Fibroblast of skin of abdomen (primary cell): ENCODE measurements at places on chromosomes 1 and 21.

DNA sequence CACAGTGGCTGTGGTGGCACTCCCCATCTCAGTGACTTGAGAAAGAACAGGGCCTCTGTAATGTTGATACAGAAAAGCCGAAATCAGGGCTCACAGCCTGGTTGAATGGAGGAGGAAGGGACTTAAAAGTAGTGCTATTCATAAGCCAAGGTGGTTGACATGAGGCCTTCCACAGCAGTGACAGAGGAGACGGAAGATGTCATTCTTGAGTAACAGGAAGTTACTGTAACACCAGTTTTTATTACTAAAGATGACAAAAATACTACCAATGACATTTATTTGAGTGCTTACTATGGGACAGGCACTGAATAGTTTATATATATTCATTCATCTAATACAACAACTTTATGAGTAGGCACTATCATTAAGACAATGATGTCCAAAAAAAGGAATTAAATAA is 52.8 kb upstream of the GNG12 start:
- no peak for DNase-seq

DNA sequence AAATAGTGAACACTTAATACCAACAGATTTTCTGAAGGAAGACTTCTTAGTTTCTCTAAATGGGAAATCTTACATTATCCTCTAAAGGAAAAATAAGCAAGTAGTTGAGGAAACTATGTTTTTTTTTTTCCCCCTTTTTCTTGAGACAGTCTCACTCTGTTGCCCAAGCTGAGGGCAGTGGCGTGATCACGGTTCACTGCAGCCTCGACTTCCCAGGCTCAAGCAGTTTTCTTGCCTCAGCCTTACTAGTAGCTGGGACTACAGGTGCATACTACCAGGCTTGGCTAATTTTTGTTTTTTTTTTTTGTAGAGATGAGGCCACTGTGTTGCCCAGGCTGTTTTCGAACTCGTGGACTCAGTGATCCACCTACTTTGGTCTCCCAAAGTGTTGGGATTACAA is 3.9 kb downstream of the MTR start:
- DNase-seq: no peak

GRCh38 chr1:156106624-156107488 is 7.7 kb upstream of the LMNA start:
- DNase-seq: peak; percentile 61

GRCh38 chr1:41711581-41711980 is 207.1 kb downstream of the HIVEP3 start:
- no peak for DNase-seq

DNA sequence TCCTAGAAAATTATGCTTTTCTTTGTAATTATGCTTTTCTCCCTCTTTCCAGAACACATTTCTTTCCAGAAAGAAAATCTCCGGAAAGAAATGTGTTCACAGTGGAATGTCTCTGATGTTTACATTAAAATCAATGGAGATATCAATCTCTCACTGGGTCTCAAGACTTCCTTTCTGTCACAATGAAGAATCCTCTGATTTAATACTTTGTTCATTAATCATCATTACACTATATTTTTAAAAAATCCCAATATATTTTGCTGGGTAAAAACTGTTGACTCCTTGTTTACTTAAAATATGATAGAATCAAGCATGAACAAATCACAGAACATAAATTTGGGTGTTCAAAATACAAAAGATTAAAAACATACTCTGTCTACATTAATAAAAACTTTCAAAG is 26.3 kb upstream of the TGFBR3 start:
- peak; percentile 36 for DNase-seq

DNA sequence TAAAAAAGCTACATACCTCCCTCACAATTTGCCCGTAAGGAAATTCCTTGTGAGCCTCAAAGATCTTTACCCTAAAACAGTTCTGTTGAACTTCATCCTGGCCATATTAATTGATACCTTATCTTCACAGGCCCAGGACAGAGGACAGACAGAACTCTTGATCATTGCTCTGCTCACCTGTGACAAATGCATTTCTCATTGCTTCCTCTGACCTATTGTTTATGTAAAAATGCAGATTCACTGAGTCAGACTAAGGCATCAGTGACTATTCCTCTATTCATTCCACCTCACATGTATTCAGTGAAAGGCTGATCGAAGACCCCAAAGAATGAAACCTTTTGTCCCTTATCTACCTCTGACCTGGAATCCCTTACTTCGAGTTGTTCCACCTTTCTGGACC is 61.0 kb downstream of the BACH1 start:
- no peak for DNase-seq

- no peak for DNase-seq
Observed at GRCh38 chr1:154837672-154838171, 32.4 kb downstream of the KCNN3 start.

- DNase-seq: peak; percentile 34
Observed at GRCh38 chr1:112818990-112819689, 104.0 kb upstream of the PPM1J start.

DNA sequence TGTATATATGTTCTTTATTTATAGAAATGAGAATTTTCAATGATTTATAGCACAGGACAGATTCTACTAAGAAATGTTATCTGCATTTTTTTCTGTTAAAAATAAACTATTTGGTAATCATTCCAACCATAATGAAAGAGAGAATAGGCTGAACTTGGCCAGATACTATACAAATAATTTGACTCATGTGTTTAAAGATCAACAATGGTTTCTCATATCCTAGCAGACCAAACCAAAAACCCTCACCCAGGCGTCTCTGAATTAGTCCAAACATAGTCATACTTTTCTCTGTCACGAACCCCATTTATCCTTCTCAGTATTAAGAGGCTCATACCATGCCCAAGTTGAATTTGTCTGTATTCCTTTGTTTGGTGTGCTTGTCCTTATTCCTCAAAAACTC is 40.3 kb downstream of the RPE65 start:
- no peak for DNase-seq

DNA sequence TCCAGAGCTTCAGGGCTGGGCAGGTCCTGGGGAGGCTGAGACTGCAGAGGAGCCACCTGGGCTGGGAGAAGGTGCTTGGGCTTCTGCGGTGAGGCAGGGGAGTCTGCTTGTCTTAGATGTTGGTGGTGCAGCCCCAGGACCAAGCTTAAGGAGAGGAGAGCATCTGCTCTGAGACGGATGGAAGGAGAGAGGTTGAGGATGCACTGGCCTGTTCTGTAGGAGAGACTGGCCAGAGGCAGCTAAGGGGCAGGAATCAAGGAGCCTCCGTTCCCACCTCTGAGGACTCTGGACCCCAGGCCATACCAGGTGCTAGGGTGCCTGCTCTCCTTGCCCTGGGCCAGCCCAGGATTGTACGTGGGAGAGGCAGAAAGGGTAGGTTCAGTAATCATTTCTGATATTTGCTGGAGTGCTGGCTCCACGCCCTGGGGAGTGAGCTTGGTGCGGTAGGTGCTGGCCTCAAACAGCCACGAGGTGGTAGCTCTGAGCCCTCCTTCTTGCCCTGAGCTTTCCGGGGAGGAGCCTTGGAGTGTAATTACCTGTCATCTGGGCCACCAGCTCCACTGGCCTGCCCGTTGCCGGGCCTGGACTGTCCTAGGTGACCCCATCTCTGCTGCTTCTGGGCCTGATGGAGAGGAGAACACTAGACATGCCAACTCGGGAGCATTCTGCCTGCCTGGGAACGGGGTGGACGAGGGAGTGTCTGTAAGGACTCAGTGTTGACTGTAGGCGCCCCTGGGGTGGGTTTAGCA is 9.3 kb downstream of the MYBPH start:
- DNase-seq: no peak

DNA sequence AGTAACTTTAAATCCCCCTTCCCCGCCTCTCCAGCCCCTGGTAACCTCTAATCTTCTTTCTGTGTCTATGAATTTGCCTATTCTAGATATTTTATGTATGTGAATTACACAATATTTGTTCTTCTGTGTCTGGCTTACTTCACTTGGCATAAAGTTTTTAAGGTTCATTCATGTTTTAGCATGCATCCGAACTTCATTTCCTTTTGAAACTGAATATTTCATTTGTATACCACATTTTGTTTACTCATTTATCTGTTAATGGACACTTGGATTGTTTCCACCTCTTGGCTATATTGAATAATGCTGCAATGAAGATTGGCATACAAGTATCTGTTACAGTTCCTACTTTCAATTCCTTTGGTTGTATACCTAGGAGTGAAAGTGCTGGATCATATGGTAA is 205.3 kb downstream of the TM2D1 start:
- no peak for DNase-seq

- DNase-seq: peak; percentile 70
Observed at GRCh38 chr1:50266509-50266908, 156.7 kb downstream of the DMRTA2 start.

DNA sequence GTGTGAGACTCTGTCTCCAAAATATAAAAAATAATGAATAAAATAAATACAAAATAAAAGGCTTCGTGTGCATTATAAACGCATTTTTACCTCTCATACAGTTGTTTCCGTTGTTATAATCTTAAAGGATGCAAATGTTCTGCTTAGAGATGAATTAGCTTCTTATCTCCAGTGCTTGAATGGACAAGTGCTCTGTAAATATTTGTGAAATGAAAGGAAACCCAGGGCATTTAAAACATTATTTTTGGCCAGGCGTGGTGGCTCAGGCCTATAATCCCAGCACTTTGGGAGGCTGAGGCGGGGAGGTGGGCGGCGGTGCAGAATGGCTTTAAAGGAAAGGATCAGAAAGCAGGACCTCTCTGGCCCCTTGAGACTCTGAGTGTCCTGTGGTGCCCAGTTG is 94.5 kb downstream of the HUNK start:
- no peak for DNase-seq
